Stimulated activated CD8-positive, alpha-beta memory T cell treated with anti-CD3 and anti-CD28 coated beads, Interleukin-7, amount 100 ng/mL, for 4 hours (primary cell): ENCODE measurements at places on chromosomes 16 and 17.

GRCh38 chr17:27239046-27239445, 54.9 kb upstream of the WSB1 start:
- no peak for DNase-seq

- no peak for DNase-seq
These were observed 28.2 kb downstream of the METRNL start for GRCh38 chr17:83107656-83108048.

- no peak for DNase-seq
These were observed 25.1 kb downstream of the SOX9 start for GRCh38 chr17:72145962-72146361.

- DNase-seq, result no peak
These were observed 12.9 kb downstream of the MAP1LC3B start for GRCh38 chr16:87404764-87405625.

DNA sequence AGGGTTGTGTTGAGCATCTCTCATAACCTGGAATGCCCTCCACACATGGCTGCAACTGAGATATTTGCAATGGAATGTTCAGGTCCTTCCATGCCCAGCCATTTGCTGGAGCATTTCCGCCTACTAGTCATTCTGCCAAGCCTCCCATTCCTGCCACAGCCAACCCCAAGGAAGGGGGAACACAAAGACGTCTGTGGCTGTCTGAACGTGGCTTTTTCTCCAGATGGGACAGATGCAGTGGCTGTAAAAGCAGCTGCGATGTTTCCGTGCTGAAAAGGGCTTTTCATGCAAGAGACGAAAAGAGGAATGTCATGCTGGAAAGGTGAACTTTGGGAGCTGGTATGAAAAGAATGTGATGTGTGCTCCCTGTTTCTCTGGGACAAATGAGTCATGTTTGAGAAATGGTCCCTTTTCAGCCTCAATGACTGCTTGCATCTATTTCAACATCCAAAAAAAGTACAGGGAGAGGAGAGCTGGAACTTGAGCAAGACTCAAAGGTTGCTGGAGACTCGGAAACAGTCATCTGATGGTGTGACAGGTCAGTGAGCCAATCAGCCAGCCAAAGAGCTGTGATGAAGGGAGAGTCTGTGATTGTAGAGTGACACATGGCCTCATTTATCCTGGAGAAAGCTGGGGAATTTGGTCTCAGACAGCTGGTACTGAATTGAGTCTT, 208.9 kb downstream of the SHISA9 start:
- no peak for DNase-seq

GRCh38 chr17:55056526-55056925, 88.0 kb downstream of the STXBP4 start:
- no peak for DNase-seq

DNA sequence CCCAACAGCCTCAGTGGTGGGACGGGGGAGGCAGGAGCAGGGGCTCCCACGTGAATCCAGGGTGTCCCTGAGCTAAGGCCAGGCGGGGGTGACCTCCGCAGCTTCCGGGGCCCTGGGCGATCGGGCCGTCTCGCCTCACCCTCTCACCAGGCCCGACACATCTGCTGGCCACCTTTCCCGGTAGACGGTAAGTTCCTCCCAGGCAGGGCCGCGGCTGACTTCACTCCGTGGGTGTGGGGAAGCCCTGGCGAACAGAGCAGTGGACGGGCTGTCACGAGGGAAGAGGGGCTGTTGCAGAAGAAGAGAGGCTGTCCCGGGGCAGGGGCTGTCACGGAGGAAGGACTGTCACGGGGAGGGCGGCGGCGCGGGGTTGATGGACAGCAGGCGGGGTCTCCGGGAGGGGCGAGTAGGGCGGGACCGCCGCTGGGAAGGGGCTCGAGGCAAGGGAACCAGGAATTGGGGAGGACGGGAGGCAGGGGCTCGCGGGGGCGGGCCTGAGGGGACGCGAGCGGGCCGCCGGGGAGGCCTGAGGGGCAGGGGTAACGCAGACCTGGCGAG, 498 bp downstream of the PKMYT1 start:
- no peak for DNase-seq

- DNase-seq, result no peak
These were observed 15.0 kb upstream of the RAI1 start for GRCh38 chr17:17666111-17666714.

- no peak for DNase-seq
These were observed 198 bp upstream of the SHISA9 start for GRCh38 chr16:12901204-12901596.

DNA sequence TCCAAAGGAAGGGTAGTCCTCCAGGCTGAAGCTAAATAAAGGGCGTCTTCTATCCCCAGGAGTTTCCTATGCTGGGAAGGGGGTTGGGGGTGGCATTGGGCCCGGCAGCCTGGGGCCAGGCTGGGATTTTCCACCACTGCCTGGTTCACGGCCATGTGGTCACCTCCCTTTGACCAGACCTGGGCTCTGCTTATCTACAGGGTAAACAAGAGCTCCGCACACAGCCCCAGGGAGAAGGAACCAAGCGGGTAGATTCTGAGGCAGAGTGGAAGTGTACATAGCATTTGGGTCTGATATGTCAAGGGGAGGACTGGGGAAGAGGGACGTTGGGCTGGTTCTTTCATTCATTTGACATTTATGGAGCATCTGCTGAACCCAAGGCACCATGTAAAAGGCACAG, 27.2 kb upstream of the TMEM220 start:
- DNase-seq, result no peak

GRCh38 chr16:12527071-12527470, 276.6 kb downstream of the CPPED1 start:
- DNase-seq, result no peak

DNA sequence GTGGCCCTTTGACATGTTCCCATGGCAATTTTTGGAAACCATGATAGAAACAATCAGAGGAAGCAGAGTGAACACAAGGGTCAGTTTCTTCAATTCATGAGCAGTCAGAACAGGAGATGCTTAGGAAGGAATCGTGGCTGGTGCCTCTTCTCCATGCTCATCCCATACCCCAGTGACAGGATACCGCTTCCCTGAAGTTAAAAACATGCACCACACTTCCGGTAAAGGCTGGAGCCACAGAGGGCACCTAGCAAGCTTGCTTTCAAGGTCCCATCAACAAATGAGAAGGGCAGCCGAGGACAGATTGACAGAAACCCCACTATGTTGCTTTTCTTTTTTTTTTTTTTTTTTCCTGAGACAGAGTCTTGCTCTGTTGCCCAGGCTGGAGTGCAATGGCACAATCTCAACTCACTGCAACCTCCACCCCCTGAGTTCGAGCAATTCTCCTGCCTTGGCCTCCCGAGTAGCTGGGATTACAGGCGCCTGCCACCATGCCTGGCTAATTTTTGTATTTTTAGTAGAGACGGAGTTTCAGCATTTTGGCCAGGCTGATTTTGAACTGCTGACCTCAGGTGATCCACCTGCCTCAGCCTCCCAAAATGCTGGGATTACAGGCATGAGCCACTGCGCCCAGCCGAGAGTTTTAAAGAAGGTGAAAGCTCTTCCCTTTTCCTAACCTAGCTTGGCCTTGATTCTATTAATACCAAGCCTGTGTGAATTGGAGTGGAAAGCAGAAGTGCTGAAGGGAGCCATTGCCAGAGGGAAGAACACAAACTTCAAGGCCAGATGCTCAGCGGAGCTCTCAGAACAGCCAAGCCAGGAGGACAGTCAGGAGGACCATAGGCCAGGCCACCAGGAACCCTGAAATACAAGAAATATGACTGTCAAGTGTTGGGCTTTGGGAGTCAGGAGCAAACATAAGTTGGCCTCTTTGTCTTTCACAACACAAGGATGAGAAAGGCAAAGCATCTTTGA, 16.6 kb downstream of the GP2 start:
- DNase-seq, result no peak

DNA sequence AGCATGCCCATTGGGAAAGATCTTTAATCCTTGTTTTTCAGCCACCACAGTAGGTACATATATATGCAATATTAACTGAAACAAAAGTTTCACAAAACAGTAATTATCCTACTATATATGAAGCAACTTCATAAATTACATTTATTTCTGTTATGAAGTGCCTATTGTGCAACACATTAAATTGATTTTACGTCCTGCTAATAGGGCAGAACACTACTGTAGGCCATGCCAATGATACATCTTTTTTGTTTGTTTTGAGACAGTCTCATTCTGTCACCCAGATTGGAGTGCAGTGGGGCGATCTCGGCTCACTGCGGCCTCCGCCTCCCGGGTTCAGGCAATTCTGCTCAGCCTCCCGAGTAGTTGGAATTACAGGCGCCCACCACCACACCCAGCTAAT, 29.1 kb downstream of the SF3B3 start:
- DNase-seq, result no peak

- DNase-seq, result no peak
These were observed 56.8 kb downstream of the SLC47A1 start for GRCh38 chr17:19590451-19590850.

DNA sequence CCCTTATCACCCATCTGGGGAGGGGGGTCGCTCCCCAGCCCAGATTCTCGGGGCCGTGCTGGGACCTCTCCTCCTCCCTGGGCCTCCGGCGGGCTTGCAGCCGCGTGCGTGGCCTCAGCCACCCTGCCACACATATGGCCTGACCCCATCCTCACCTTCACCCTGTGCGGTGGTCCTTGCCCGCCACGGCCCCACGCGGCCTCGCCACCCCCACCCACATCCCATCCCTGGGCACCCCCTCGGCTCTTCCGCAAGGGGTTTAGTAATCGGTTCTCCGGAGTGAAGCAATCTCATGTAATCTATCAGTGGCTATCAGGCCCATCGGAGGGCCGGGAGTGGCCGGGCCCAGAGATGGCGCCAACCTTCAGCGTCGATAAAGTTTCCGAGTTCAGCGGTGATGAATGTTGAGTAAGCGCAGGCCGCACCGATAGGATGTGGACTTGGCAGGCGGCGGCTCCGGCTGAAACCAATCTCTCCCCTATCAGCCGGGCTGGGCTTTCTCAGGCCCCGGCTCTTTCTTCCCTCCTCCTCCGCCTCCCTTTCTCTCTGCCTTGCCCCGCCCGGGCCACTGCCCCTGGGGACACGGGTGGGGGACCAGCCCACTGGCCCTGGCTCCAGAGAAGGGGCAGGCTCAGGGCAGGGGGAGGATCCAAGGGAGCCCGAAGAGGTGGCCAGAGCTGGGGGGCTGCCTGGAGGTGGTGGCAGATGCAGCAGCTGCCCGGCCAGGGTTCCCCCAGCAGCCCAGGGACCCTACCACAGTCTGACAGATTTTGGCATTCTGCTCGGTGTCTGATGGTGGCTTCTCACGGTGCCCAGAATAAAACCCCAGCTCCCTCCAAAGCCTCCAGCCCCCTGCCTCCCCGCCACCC, 20.8 kb downstream of the ZFPM1 start:
- no peak for DNase-seq

DNA sequence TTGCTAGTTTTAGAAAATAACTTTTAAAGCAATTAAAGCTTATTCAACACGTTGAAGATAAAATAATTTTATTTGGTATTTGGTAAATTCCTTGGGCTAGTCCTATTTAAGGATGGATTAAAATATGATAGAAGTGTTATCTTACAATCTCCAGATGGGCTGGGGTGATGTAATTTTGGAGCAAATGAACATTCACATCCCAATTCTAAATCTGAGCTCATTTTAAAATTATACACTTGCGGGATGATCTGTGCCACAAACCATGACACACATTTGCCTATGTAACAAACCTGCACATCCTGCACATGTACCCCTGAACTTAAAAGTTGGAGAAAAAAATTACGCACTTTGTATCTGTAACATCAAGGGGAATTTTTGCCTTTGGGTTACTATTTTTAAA, 31.5 kb downstream of the NLK start:
- DNase-seq, result no peak

DNA sequence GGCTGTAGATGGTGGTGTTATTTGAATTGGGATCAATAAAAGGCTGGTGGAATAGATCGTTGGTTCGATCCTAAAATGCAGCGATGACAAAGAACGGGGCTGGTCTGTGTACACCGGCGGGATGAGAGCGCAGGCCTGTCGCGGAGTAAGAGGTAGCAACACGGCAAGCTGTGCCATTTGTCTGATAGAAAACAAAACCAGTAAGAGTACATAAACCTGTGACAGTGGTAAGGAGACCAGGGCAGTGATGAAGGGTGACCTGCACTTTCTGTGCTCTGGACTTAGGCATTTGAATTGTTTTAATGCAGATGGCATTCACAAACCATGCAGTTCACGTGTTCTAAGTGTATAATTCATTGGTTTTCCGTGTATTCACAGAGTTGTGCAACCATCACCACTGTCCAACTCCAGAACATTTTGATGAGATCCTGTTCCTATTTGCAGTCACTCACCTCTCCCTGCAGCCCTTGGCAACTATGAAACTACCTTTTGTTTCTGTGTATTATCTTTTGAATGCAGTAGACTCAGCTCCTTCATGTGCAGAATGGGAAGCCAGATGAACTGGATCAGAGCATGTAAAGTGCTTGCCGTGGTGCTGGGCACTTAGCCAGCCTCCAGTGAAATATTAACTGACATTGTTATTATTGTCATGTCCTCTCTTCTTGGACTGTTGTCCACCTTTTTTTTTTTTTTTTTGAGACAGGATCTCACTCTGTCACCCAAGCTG, 286.1 kb downstream of the SNX29 start:
- no peak for DNase-seq

DNA sequence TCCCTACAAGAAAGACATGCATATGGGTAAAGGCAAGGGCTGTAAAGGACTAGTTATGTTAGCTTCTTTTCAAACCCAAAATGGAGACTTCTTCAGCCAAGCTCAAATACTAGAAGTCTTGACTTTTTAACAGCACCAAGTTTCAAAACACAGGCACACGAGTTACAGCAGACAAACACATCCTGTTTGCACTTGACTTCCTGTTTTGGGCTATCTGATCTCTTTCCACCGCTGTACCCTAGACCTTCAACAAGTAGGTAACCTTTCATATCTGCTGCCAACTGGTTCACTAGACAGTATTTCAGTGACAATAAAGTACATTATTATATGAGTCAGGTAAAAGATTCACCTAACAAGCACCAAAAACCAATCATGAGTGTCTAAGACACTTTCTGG, 12.3 kb downstream of the RFFL start:
- DNase-seq, result no peak

- DNase-seq, result no peak
These were observed 91.3 kb downstream of the MAF start for GRCh38 chr16:79509211-79509631.
